Sigmoid colon (tissue), 7 donors: ENCODE measurements at places on chromosomes 7 and 10. TPM values are rescaled to one million over a fixed set of nuclear protein-coding genes. Genes with fewer than 3 reads are reported as not detected.

Gene SPDYE2B
- not detected for polyA plus RNA-seq

Gene MRPS33
- 88.1 TPM for polyA plus RNA-seq

Gene MLXIPL
- polyA plus RNA-seq: 4.8 TPM

Gene ANK3
- polyA plus RNA-seq: 29.4 TPM

Gene AOAH
- 16.2 TPM for polyA plus RNA-seq

Gene ITPRID1
- polyA plus RNA-seq: 0.71 TPM

Gene HOXA4
- polyA plus RNA-seq: not detected

Gene NKX2-3
- 8.9 TPM for polyA plus RNA-seq

Gene SLC25A40
- polyA plus RNA-seq: 12.1 TPM

Gene TRIM50
- 0.69 TPM for polyA plus RNA-seq

Gene ZNF398
- 5.3 TPM for polyA plus RNA-seq

- peak; percentile 75 for DNase-seq
Observed at GRCh38 chr10:33421789-33422462, 87.5 kb upstream of the NRP1 start.

GRCh38 chr7:29309041-29309854 lies 114.7 kb downstream of the CHN2 start:
- no peak for DNase-seq

DNA sequence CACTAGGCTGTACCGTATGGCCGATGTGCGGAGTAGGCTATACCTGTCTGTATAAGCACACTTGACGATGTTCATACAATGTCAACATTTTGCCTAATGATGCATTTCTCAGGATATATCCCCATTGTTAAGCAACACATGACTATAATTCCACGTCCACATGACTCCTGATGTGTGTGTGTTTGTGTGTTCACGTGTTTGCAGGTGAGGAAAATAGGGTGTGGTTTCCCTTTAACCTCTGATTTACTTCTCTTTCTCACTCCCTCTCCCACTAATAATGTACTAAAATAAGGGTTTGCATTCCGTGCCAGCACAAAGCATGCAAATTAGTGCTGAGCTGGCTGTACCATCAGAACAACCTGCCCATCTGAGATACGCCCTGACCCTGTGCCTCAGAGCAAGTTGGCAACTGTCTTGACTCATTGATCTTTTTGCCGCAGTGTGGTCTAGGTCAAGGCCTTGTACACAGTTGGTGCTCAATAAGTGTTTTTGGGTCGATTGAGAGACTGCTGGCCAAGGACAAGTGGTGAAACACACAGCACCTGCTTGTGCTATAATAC lies 64.6 kb upstream of the DOCK1 start:
- DNase-seq: no peak

- DNase-seq: no peak
Observed at GRCh38 chr10:78109210-78109609, 75.5 kb downstream of the RPS24 start.

GRCh38 chr10:24726626-24727025 lies 2.9 kb upstream of the ARHGAP21 start:
- no peak for DNase-seq

DNA sequence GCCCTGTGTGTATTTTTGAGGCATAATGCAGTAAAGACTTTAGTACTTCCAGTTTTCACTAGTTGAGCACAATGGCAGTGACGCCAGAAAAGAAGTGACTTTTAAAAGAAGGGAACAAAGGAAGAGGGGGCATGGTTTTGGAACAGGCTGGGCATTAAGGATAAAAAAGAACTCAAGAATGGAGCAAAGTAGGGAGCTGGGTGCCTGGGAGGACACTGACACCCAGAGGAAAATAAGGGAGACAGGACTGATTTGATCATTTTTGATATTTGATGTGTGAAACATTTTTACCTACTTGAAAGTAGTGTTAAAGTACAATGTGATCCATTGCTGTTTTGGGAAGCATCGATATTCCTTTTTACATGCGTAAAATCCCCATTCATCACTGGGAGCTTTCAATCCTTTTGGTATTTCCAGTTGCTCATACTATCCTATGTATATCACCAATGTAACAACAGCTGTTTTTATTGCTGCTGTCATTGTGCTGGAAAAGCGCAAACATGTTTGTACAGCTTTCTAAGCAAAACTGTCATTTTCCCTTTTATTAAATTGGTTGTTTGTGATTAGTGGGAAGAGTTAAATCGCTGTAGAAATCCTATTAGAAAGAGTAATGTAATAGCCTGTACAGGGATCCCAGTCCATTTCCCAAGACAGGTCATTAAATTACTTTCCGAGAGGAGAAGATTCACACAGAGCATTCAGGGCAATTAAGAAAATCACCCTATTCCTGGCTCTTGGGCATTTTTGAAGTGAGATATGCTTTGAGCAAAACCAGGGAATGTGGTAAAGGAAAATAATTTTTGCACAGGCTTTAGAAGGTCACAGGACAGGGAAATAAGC lies 85.2 kb downstream of the ADAM12 start:
- no peak for DNase-seq

GRCh38 chr7:99409192-99409572 lies 413 bp downstream of the BUD31 start:
- no peak for DNase-seq

GRCh38 chr10:25174461-25175230 lies at the start of gene GPR158:
Gene GPR158 (plus strand): TSS chr10:25175001. CDS start chr10:25175421, 420 bp downstream.
- DNase-seq: peak; percentile 92

DNA sequence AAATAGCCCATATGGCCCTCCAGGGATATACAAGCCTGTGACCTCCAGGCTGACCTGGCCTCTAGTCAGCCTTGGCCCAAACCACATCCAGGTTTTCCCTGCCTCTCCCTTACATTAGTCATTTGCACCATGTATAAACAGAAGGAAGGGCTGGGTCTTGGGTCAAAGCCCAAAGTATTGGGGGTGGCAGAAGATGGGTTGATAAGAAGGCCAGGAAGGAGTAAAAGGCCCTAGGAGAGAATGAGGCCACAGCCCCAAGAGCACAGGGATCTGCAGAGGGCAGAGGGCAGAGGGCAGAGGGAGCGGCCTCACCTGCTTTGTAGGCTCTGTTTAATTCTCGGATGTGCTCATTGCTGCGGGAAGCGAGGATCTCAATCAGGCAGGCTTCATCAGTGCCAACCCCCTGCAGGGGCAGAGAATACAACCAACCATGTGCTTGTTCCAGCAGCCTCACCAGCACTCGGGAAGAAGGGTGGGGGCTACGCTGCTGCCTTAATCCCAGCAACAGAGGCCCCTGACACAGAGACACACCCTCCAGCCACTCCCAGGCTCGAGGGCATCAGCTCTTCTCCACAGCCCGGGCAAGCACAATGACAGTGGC lies 31.3 kb downstream of the PLAC9 start:
- DNase-seq: no peak

DNA sequence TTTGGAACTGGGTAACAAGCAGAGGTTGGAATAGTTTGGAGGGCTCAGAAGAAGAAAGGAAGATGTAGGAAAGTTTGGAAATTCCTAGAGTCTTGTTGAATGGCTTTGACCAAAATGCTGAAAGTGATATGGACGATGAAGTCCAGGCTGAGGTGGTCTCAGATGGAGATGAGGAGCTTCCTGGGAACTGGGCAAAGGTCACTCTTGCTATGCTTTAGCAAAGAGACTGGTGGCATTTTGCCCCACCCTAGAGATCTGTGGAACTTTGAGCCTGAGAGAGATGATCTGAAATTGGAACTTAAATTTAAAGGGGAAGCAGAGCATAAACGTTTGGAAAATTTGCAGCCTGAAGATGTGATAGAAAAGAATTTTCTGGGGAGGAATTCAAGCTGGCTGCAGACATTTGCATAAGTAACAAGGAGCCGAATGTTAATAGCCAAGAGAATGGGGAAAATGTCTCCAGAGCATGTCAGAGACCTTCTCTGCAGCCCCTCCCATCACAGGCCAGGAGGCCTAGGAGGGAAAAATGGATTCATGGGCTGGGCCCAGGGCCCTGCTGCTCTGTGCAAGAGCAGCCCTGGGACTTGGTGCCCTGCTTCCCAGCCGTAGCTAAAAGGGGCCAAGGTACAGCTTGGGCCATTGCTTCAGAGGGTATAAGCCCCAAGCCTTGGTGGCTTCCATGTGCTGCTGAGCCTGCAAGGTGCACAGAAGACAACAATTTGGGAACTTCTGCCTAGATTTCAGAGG lies 3.6 kb downstream of the PDSS1 start:
- no peak for DNase-seq

DNA sequence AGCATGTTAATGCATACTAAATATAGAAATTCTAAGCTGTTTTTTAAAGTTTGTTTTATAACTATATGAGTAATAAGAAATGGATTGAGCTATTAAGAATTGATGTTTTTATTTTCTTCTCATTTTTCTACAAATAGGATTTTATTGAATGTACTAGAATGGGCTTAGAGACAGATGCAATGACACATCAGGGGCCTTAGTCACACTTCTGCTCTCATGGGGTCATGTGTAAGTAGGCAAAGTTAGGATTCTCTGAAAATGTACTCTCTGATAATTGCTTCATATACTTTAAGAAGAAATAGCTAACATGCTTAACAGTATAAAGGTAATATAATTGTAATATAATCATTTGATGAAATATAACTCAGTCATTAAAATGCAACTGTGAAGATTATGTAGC lies 154.6 kb downstream of the ZNF438 start:
- DNase-seq: no peak

GRCh38 chr10:5618829-5619228 lies 47.6 kb downstream of the ASB13 start:
- DNase-seq: peak; percentile 87

- no peak for DNase-seq
Observed at GRCh38 chr10:6095810-6096570, 7.2 kb downstream of the RBM17 start.

DNA sequence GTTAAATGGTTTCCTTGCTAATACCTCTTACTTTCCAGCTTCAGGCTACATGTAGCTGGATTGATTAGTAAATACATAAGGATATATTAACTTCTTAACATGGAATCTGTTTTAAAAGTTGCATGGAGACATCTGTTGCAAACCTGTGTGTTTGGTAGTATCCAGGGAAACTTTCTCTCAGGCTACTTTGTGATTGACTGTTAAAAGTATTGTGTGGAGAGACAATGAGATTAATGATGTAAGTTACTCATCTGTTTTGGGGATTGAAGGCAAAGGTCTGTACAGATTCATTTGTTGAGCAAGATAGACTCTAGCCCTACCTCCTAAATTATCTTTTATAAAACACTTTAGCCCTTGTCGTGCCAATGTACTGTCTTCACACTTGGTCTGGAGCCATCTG lies 6.6 kb downstream of the CREB5 start:
- no peak for DNase-seq

GRCh38 chr10:6624392-6624791 lies 44.3 kb upstream of the PRKCQ start:
- no peak for DNase-seq

DNA sequence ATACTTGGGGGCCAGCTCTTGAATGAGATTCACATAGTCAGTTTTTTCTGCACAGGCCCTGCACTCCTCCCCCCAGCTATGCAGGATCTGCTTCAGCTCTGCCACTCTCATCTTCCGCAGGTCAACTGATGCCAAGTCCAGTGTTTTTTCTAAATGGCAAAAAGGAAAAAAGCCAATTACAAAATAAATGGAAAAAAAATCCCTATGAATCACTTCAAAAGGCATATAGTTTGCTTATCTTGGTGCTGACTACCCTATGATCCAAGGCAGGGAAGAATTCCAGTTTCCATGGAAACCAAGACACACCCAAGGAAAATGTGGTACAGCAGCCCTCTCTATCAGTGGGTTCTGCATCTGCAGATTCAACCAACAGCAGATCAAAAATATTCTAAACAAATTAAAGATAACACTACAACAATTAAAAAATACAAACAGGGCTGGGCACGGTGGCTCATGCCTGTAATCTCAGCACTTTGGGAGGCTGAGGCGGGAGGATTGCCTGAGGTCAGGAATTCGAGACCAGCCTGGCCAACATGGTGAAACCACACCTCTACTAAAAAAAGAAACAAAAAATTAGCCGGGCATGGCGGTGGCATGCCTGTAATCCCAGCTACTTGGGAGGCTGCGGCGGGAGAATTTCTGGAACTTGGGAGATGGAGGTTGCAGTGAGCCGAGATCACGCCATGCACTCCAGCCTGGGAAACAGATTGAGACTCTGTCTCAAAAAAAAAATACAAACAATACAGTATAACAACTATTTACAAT lies 17.6 kb downstream of the CDNF start:
- no peak for DNase-seq

GRCh38 chr10:93894516-93895378 lies 969 bp downstream of the SLC35G1 start:
- DNase-seq: no peak

DNA sequence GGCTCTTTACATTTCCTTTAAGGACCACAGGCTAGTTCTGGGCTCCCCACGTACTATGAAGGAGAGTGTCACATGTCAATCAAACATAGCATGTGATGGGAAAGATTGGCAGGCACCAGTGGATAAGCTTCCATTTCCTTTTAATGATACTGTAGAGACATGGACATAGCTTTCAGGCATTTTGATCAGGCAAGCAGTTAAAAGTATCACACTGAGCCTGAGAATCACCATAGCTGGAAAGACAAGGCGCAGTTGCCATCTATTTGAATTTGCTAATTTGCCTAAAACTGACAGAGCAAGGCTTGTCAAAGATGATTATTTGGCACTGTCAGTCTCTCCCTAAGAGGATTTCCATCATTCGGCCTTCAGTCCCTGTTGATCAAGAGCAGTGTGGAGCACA lies 263.4 kb upstream of the TAC1 start:
- DNase-seq: no peak

DNA sequence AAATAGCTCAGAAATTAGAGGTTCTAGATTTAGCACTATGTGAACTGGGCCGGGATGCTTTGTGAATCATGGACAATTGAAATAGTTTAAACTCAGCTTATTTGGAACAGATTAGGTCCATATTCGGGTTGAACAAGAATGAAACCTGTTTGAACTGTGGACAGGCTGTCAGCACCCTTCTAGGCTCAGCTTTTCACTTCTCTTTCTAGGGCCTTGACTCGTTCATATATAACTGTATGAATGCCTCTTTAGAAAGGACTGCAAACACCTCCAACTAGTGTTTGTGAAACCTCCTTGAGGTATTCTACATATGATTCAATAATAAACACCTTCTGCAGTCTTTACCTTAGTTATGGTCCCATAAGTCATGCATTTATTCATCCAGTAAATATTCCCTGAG lies 115.6 kb downstream of the REEP3 start:
- no peak for DNase-seq

GRCh38 chr7:72446591-72447462 lies 34.7 kb upstream of the CALN1 start:
- no peak for DNase-seq

GRCh38 chr7:47407136-47407535 lies 174.8 kb downstream of the TNS3 start:
- DNase-seq: peak; percentile 53

GRCh38 chr10:131203456-131204357 lies 107.8 kb downstream of the TCERG1L start:
- DNase-seq: no peak

GRCh38 chr10:71585564-71586290 lies 133.9 kb downstream of the C10orf105 start:
- DNase-seq: no peak

DNA sequence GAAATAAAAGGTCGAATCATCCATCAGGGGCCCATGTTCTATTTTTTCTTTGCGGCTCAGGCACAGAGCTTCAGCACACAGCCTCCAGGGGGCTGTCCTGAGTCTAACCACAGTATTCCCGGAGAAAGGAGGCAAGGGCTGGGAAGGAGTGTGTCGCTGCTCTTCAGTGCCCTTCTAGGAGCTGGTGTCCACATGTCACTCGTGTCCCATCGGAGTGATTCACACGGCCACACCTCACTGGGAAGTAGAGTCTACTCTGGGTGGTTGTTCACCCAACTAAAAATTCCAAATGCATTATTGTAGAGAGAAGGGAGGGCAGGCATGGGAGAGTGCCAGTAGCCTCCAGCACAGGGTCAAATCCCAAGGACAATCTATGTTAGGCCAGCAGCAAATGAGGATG lies 114.8 kb upstream of the LANCL2 start:
- no peak for DNase-seq

GRCh38 chr10:95363303-95363912 lies 72.6 kb upstream of the PDLIM1 start:
- no peak for DNase-seq
